ENCODE measurements at places on chromosomes 1 and 21. TPM values are rescaled to one million over a fixed set of nuclear protein-coding genes. Genes with fewer than 3 reads are reported as not detected.

RNU1-4 gene
- total RNA-seq, result 8,075 TPM

TEX35 gene
- not detected for total RNA-seq

CFAP141 gene
- not detected for total RNA-seq

GMEB1 gene
- 20.6 TPM for total RNA-seq

PLEKHA6 gene
- 4.0 TPM for total RNA-seq

SPRR3 gene
- not detected for total RNA-seq

OBSCN gene
- 46.0 TPM for total RNA-seq

RNU1-1 gene
- total RNA-seq, result under 0.01 TPM

SPRTN gene
- 10.8 TPM for total RNA-seq

DNA sequence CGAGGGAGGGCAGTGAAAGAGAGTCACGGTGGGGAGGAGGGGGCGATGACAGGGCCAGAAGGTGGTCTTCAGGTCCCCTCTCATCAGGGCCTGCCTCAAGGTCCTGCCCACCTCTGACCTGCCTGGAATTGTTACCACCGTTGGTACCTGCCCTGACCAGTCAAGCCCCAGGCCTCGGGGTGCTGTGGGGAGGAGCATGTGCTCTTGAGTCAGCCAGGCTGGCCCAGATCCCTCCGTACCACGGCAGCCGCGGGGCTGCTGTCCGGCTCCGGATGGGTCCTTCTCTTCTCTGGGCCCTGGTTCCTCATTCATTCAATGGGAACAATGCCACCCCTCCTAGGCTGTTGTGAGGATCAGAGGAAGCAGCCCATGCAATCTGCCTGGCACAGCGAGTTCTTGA lies 22.0 kb downstream of the SERINC2 start:
- no peaks in the 10 kb centered on the region for H3K4me1 ChIP-seq

- H3K36me3 ChIP-seq, result peaks cover 77% of the 10 kb centered on the region
- no peak overlapping the region for H3K4me3 ChIP-seq
- H3K27me3 ChIP-seq, result no peaks in the 10 kb centered on the region
- DNase-seq, result no peak
- peaks cover 31% of the 10 kb centered on the region for H3K4me1 ChIP-seq
These were observed 47.0 kb downstream of the CD46 start for GRCh38 chr1:207798847-207799246.

DNA sequence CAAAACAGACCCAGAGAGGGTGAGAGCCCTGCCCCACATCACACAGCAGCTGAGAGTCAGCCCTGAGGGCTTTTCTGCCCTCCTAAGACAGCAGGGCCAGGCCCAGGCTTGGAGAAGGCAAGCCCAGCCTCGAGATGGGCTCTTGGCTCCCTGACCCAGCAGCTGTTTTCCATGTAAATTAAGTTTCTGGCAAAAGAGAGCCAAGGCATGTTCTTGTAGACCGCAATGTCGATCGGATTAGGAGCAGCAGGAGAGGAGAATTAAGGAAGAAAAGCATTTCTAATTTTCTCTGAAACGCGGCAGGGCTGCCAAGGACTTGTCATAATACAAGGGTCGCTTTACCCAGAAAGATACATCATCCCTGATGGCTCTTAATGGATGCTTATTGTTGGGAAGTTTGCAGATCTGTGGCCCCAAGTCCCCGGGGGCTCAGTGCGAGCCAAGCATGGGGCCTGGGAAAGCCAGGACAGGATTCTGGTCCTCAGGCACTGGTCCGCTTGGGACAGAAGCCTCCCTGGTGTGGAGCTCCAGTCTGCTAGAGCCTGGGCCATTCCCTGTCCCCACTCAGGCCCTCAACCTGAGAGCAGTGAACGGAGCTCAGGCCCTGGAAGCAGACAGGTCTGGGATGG lies 62.8 kb downstream of the DMRTB1 start:
- no peaks in the 10 kb centered on the region for H3K4me1 ChIP-seq
- H3K36me3 ChIP-seq, result no peaks in the 10 kb centered on the region
- DNase-seq, result no peak
- H3K27ac ChIP-seq, result no peak overlapping the region
- no peak overlapping the region for H3K4me3 ChIP-seq
- H3K27me3 ChIP-seq, result no peaks in the 10 kb centered on the region

DNA sequence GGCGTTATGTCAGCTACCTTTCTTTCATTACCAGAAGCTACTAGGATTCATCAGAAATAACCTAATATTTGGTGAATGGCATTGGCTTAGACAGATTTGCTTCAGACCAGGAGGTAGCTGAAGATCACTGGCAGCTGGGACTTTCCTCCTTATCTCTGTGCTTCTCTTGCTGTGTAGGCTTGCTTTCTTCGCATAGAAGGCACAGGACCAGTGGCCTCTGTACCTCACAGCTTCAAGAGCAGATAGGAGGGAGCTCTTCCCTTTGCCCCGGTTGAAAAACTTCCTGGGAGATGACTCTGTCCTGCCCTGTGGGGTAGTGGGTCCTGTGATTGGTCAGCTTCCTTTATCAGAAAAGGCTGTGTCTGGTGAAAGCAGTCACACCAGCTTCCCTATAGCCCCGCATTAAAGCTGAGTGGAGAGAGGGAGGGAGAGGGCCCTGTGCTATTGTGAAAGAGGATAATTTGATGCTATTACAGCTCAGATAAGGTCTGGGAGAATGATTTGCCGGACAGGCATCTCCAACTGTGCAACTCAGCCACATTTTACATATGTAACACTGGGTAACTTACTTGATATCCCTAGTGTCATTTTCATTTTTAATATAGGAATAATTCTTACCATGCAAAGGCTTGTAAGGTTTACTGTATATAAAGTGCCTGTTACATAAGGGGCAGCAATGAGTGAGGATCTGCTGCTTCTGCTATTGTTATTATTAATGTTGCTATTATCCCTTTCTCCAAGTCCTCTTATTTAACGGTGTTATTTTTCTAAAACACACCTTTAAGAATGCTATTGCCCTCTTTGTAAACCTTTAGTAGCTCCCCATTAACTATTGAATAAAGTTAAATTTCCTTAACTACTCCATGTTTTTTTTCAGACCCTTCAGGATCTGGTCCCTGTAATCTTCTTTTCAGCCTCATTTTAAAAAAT lies 31.6 kb downstream of the OSBPL9 start:
- no peaks in the 10 kb centered on the region for H3K27me3 ChIP-seq
- H3K4me3 ChIP-seq, result no peak overlapping the region
- no peak for DNase-seq
- peaks cover 12% of the 10 kb centered on the region for H3K4me1 ChIP-seq
- no peaks in the 10 kb centered on the region for H3K36me3 ChIP-seq

DNA sequence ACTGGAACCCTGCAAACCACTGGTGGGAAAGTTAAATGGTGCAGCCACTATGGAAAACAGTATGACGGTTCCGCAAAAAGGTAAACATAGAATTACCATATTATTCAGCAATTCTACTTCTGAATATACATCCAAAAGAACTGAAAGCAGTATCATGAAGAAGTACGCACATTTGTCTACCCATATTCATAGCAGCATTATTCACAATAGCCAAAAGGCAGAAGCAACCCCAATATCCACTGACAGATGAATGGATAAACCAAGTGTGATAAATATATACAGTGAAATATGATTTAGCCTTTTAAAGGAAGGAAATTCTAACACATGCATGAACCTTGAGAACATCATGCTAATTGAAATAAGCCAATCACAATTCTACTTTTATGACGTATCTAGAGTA lies 39.6 kb downstream of the DAB1 start:
- no peak for DNase-seq
- H3K27me3 ChIP-seq, result no peaks in the 10 kb centered on the region
- no peak overlapping the region for H3K4me3 ChIP-seq
- H3K36me3 ChIP-seq, result no peaks in the 10 kb centered on the region

DNA sequence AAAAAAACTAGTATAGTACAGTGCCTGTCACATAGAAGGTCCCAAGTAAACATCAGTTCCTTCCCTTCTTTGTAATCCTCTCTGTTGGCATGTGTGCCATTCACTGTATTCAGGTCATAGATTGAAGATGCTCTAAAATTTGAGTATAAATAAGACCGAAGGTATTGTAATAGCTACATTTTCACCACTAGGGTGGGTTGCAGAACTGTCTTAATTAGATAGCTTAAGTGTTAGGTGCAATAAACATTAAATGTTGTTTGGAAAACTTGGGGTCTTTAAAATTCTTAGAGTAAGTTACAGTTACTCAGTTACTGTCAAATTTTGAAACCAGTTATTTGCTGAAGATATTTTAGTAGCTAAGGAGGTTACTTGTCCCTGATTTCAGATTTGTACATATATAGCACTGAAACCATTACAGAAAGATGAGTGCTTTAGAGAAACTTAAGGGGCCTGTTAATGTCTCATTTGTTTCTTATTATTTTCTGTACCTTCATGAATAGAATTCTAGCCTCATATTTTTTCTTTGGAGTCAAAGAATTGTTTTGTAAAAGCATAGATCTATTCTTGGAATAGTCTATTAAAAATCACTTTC lies 24.3 kb downstream of the PER3 start:
- no peaks in the 10 kb centered on the region for H3K27me3 ChIP-seq
- H3K4me3 ChIP-seq, result no peak overlapping the region
- H3K4me1 ChIP-seq, result no peaks in the 10 kb centered on the region
- no peak overlapping the region for H3K27ac ChIP-seq
- no peak for DNase-seq

- H3K4me1 ChIP-seq, result no peaks in the 10 kb centered on the region
- no peaks in the 10 kb centered on the region for H3K27me3 ChIP-seq
- DNase-seq, result no peak
- no peak overlapping the region for H3K27ac ChIP-seq
- no peaks in the 10 kb centered on the region for H3K36me3 ChIP-seq
These were observed 142.1 kb downstream of the DPYD start for GRCh38 chr1:97778718-97779117.

GRCh38 chr1:192171123-192171522 lies 12.9 kb downstream of the RGS18 start:
- H3K27me3 ChIP-seq, result no peaks in the 10 kb centered on the region
- H3K4me1 ChIP-seq, result no peaks in the 10 kb centered on the region
- no peaks in the 10 kb centered on the region for H3K36me3 ChIP-seq
- peak overlapping the region; percentile 78 for H3K27ac ChIP-seq
- no peak overlapping the region for H3K4me3 ChIP-seq

- H3K27ac ChIP-seq, result no peak overlapping the region
- H3K27me3 ChIP-seq, result no peaks in the 10 kb centered on the region
- H3K36me3 ChIP-seq, result no peaks in the 10 kb centered on the region
- DNase-seq, result no peak
- H3K4me1 ChIP-seq, result no peaks in the 10 kb centered on the region
These were observed 429.8 kb upstream of the VAMP3 start for GRCh38 chr1:7341145-7341905.

DNA sequence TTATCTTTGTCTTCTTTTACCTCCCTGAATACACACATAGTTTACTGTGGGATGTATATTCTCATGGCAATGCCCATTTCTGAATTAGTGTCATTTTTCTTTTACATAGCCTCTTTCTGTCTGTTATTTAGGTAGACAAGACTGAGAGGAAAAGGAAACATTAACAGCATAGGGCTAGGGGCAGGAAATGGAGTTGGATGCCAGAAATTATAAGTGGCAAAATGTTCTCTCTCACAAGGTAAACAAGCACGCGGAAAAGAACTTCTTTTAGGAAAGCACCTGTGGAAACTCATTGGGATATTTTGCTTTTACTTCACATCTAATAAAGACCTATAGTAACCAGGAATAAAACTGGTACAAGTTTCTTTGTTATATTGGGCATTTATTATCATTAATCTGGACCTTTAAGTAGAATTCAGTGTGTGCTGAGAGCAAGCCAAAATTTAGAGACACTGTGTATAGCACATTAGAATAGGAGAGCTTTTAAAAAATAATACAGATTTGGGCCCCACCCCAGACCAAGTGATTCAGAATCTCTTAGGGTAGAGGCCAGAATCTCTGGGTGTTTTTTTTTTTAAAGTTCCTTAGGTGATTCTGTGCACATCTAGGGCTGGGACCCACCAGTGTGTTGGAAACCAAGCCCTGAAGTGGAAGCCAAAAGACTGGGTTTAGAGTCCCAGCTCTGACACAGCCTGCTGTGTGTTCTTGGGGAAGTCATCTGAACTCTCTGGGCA lies 32.7 kb downstream of the S100A10 start:
- no peaks in the 10 kb centered on the region for H3K4me1 ChIP-seq
- no peak overlapping the region for H3K27ac ChIP-seq
- H3K4me3 ChIP-seq, result no peak overlapping the region
- no peak for DNase-seq

DNA sequence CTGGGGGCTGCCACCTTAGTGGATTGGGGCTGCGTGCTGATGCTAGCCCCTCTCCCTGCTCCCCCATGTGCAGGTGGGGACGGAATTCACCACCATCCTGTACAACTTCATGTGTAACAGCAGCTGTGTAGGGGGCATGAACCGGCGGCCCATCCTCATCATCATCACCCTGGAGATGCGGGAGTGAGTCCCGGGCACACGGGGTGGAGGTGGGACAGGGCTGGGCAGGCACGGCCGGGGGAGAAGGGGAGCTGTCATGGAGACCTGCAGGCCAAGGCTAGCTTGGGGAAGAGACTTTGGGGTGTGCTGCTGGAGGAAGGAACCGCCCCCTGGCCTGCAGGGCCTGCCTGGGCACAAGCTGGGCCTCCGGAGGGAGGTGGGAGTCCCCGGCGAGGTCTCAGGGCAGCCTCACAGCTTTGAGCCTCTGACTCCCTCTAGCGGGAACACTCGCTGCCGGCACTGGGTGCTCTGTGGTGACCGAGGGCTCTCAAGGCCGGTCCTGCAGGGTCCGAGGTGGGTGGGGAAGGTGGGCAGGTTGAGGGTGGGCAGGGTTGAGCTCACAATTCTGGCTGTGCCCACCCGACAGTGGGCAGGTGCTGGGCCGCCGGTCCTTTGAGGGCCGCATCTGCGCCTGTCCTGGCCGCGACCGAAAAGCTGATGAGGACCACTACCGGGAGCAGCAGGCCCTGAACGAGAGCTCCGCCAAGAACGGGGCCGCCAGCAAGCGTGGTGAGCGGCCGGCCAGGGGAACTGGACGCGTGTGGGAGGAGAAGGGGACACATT lies 25.0 kb upstream of the CCDC27 start:
- no peaks in the 10 kb centered on the region for H3K4me1 ChIP-seq
- peaks cover 7% of the 10 kb centered on the region for H3K27me3 ChIP-seq
- H3K4me3 ChIP-seq, result no peak overlapping the region
- DNase-seq, result no peak
- no peak overlapping the region for H3K27ac ChIP-seq
- no peaks in the 10 kb centered on the region for H3K36me3 ChIP-seq

DNA sequence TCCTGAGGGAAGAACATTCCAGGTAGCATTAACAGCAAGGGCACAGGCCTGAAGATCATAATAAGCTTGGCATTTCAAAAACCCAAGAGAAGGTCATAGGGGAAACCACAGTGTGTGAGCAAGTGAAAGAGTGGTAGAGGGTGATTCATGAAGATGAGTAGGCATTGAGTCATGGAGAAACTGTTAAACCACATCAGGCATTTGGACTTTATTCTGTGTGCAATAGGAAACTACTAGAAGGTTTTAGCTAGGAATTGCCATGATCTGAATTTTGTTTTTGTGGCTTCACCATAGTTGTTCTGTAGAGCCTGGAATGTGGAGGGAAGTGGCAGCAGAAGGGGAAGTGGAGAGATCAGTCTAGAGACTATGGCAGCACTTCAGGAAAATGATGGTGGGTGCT lies 359.0 kb upstream of the PTBP2 start:
- DNase-seq, result no peak
- no peak overlapping the region for H3K4me3 ChIP-seq
- no peak overlapping the region for H3K27ac ChIP-seq
- H3K27me3 ChIP-seq, result no peaks in the 10 kb centered on the region
- H3K36me3 ChIP-seq, result no peaks in the 10 kb centered on the region

GRCh38 chr1:185850366-185850765 lies 116.2 kb downstream of the HMCN1 start:
- no peaks in the 10 kb centered on the region for H3K27me3 ChIP-seq
- DNase-seq, result no peak
- no peak overlapping the region for H3K4me3 ChIP-seq
- H3K27ac ChIP-seq, result no peak overlapping the region
- no peaks in the 10 kb centered on the region for H3K4me1 ChIP-seq

GRCh38 chr1:25871086-25871703 lies 4.3 kb downstream of the PAQR7 start:
- H3K27me3 ChIP-seq, result no peaks in the 10 kb centered on the region
- peak overlapping the region; percentile 16 for H3K27ac ChIP-seq
- no peak overlapping the region for H3K4me3 ChIP-seq
- H3K36me3 ChIP-seq, result no peaks in the 10 kb centered on the region
- H3K4me1 ChIP-seq, result peaks cover 69% of the 10 kb centered on the region

Data from spleen (tissue), 13 donors.